ENCODE measurements at places on chromosomes 3 and 15.

- DNase-seq, result no peak
Observed at GRCh38 chr3:63251499-63251898, 26.6 kb upstream of the SYNPR start.

GRCh38 chr3:122066331-122067213, 11.4 kb downstream of the CD86 start:
- no peak for DNase-seq

- DNase-seq, result no peak
Observed at GRCh38 chr3:14429237-14429636, 26.8 kb downstream of the SLC6A6 start.

DNA sequence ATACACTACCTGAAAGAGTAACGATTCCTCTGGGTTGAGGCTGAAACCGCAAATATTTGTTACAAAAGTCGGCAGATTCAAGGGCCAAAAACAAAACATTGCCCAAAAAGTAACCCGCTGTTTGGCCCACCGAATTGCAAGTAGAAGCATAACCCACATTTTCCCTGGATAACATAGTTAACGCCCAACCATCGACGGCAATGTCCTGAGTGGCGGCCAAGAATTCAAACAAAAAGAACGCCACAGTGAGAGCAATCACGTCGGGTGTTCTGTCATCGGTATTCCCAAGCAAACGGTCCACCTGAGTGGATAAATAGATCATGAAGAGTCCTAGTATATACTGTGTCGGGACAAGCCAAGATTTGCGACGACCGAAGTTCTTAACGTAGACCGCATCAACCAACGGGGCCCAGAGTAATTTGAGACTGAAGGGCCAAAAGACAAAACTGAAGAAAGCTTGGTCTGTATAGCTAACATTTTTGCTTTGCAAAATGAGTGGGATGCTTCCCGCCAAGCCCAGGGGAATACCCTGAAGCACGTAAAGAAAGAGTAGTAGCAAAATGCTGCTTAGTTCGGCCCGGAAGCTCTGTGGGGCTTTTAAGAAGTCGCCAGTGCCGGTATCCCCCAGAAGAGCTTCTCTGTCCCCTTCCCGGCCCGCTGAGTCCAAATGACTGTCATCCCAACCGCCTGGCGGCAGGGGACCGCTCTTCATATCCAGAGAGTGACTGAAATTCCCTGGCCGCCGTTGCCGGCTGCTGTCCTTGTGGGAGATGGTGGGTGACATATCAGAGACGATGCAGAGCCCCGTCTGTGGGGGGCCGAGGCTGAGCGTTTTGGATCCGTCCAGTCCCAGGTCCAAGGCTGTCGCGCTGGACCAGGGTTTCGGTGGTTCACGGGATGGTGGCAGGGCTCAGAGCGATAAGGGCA, 750 bp downstream of the SLC33A1 start:
- DNase-seq, result no peak
